Natural killer cell (primary cell): ENCODE measurements at places on chromosomes 4 and X. TPM values are rescaled to one million over a fixed set of nuclear protein-coding genes. Genes with fewer than 3 reads are reported as not detected.

GRCh38 chr4:168643111-168643795, 146.4 kb downstream of the PALLD start:
- H3K4me3 ChIP-seq: no peak overlapping the region
- no peaks in the 10 kb centered on the region for H3K4me1 ChIP-seq
- no peak overlapping the region for H3K27ac ChIP-seq

Gene FGFR3
- total RNA-seq: not detected

Gene SLC25A5
- total RNA-seq: 148 TPM

DNA sequence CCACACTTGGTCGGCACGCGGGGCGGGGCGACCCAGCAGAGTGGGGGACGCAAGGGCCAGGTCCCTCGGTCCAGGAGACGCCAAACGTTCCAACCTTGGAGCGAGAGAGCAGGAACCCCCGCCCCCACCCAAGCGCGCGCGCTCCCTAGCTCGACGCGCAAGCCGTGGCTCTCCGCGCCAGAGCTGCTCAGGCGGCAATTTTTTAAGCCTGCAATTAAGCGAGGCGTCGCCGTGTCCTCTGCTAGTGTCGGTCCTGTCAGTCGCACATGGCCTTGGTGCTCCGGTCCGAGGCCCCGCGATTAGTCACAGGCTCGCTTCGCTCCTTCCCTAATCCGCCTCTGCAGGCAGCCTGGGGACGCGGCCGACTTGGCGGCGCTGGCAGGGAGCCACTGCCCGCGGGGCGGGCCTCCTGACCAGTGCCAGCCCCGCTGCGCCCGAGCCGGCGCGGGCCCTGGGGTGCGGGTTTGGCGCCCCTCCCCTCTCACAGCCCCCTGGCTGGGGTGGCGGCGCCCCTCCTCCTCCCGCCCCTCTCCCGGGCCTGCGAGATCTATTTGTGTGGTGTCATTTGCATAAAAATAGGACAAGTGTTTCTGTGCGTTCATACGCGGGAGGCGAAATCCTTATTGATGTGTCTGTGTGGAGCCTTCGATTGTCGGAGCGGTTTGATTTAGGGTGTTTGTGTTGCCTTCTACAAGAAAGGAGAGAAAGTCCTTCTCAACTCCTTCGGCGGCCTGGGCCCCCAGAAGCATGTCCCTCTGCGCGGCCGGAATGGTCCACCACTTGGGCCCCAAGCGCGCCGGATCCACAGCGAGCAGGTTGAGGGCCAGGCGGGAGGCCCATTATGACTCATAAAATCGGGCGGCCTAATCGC, 9.8 kb upstream of the BCOR start:
- no peak overlapping the region for H3K27ac ChIP-seq
- H3K27me3 ChIP-seq: peaks cover 4% of the 10 kb centered on the region
- H3K4me1 ChIP-seq: peaks cover 36% of the 10 kb centered on the region
- no peak for DNase-seq

- DNase-seq: no peak
- no peaks in the 10 kb centered on the region for H3K4me1 ChIP-seq
- H3K27ac ChIP-seq: no peak overlapping the region
- no peak overlapping the region for H3K4me3 ChIP-seq
- no peaks in the 10 kb centered on the region for H3K36me3 ChIP-seq
- H3K27me3 ChIP-seq: no peaks in the 10 kb centered on the region
Observed at GRCh38 chrX:3216581-3217180, 129.8 kb downstream of the MXRA5 start.

GRCh38 chrX:57771689-57772088, 91.6 kb upstream of the NLRP2B start:
- no peaks in the 10 kb centered on the region for H3K27me3 ChIP-seq
- no peak for DNase-seq
- H3K36me3 ChIP-seq: no peaks in the 10 kb centered on the region

GRCh38 chr4:25867781-25868294, 5.0 kb upstream of the SEL1L3 start:
- no peak overlapping the region for H3K4me3 ChIP-seq
- no peak for DNase-seq
- H3K27me3 ChIP-seq: no peaks in the 10 kb centered on the region
- no peaks in the 10 kb centered on the region for H3K36me3 ChIP-seq
- peaks cover 8% of the 10 kb centered on the region for H3K4me1 ChIP-seq
- no peak overlapping the region for H3K27ac ChIP-seq

DNA sequence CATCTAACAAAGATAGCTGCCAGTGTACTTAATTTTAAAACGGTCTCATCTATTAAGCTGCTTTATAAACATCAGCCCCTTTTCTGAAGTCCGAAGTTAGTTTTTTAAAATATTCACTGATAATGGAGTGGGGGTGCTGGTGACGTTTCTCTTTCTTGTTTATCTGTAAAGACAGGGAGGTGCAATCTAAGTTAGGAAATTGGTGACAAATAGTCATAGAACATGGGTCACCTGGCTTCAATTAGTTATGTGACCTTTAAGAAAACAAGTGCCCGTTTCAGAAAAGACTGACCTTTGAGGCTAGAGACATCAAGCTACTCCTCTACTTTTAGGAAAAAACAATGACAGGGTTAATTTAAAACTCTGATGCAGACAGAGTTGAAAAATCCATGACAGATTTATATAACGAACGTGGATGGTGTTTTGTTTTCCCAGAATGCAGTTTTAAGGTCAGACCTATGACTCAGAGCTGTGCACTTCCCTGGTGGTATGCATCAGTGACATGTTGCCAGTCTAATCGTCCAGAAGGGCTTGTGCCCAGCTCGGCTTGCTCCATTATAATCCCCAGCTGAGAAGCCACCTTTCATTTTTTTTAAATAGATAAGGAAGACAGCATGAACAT, 38.2 kb downstream of the FHL1 start:
- no peak overlapping the region for H3K27ac ChIP-seq
- no peaks in the 10 kb centered on the region for H3K4me1 ChIP-seq
- H3K4me3 ChIP-seq: no peak overlapping the region
- DNase-seq: no peak
- H3K36me3 ChIP-seq: no peaks in the 10 kb centered on the region
- no peaks in the 10 kb centered on the region for H3K27me3 ChIP-seq

Gene KDR
- total RNA-seq: 0.07 TPM

- no peaks in the 10 kb centered on the region for H3K27me3 ChIP-seq
- no peak overlapping the region for H3K4me3 ChIP-seq
- no peak for DNase-seq
- no peak overlapping the region for H3K27ac ChIP-seq
- H3K4me1 ChIP-seq: no peaks in the 10 kb centered on the region
- no peaks in the 10 kb centered on the region for H3K36me3 ChIP-seq
Observed at GRCh38 chr4:123390846-123391456, 5.6 kb upstream of the SPRY1 start.

Gene MMRN1
- total RNA-seq: 2.0 TPM

DNA sequence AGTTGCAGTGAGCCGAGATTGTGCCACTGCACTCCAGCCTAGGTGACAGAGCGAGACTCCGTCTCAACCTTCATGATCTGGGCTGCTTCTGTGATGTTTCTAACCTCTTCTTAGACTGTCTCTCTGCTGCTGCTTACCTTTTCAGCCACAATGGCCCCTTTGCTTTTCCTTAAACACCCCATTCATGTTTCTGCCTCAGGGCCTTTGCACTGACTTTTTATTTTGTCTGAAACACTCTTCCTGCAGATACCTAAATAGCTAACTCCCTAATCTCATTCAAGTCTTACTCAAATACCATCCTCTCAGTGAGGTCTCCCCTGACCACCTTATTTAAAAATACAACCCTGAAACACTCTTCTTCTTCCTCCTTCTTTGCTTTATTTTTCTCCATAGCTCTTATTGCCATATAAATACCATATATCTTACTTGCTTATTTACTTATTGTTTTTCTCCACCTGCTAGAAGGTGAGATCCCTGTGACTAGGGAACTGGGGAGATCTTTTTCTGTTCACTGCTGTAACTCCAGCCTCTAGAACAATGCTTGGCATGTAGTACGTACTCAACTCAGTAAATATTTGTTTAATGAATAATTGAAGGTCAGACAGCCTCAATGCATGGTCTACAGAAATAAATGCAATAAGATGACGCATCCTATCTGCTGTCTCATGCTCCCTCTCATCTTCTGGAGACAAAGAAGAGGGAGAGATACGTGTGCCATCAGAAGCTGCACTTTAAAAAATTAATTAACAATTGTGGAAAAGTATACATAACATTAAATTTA, 43.8 kb upstream of the SETD7 start:
- no peaks in the 10 kb centered on the region for H3K27me3 ChIP-seq
- no peak overlapping the region for H3K4me3 ChIP-seq
- no peaks in the 10 kb centered on the region for H3K36me3 ChIP-seq
- no peak overlapping the region for H3K27ac ChIP-seq
- no peaks in the 10 kb centered on the region for H3K4me1 ChIP-seq

Gene ETDA
- total RNA-seq: not detected

Gene TLR10
- total RNA-seq: 0.59 TPM

- H3K27me3 ChIP-seq: no peaks in the 10 kb centered on the region
- DNase-seq: no peak
- H3K4me3 ChIP-seq: no peak overlapping the region
- H3K36me3 ChIP-seq: no peaks in the 10 kb centered on the region
- H3K4me1 ChIP-seq: no peaks in the 10 kb centered on the region
- no peak overlapping the region for H3K27ac ChIP-seq
Observed at GRCh38 chr4:30856795-30857564, 136.8 kb downstream of the PCDH7 start.

Gene FGF13
- total RNA-seq: not detected

DNA sequence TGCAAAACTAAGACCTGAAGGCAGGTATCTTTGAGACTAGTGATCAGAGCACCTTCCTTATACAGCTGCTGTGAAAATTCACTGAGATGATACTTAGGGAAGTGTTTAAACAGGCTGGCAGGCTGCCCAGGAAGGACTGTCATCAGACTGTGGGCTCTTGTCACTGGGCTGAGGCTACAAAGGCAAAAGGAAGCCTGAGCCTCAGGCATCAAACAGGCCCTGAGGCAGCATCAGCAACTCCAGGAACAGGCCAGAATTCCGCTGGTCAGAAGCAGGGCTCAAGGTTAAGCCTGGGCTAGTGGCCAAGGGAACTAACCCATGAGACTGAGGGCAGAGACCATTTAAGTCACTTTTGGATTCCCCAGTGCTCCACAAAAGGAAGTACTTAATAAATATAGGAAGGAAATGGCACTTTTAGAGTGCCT, 12.8 kb downstream of the PJA1 start:
- no peaks in the 10 kb centered on the region for H3K4me1 ChIP-seq
- no peak overlapping the region for H3K27ac ChIP-seq
- DNase-seq: no peak
- H3K36me3 ChIP-seq: no peaks in the 10 kb centered on the region
- H3K4me3 ChIP-seq: no peak overlapping the region

Gene GIMD1
- not detected for total RNA-seq

Gene SORBS2
- total RNA-seq: 10.2 TPM

GRCh38 chr4:37890801-37891259, at the start of gene TBC1D1:
Gene TBC1D1, plus strand, starts transcription at chr4:37891084. Its CDS starts 11,012 bp downstream, at chr4:37902096.
- no peaks in the 10 kb centered on the region for H3K36me3 ChIP-seq
- H3K4me3 ChIP-seq: peak within 1 kb of the TSS; percentile 65
- peak within 1 kb of the TSS; percentile 76 for H3K27ac ChIP-seq
- H3K4me1 ChIP-seq: peaks cover 22% of the 10 kb centered on the region
- no peaks in the 10 kb centered on the region for H3K27me3 ChIP-seq

DNA sequence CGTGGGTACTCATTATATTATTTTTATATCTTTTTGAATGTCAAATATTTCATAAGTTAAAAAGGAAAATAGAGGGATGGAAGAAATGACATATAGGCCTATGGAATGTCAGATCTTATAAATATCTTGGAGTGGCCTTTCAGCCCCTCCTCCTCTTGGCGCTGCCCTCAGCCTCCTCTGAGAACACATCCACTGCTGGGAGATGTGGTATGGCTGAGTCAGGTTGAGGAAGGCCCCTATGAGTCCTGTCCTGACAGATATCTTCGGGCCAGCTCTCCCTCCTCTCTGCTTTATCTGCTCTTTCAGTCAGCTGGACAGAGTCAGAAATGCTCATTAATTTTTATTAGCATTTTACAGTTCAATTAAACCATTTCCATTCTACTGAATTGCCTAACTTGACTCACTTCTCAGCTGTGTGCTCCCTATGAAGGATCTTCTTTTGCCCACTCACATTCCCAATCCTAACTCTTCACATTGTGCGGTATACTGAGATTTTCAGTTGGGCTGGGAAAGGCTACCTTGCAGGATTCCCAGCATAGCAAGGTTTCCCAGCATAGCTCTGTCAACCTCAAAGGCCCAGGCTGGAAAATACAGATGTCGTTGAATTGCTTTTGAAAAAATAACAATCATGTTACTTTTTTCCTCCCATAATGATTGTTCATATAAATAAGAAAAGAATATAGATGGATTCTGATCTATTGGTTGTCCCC, 128.0 kb downstream of the ARHGEF9 start:
- H3K36me3 ChIP-seq: peaks cover 13% of the 10 kb centered on the region
- H3K4me1 ChIP-seq: no peaks in the 10 kb centered on the region
- no peaks in the 10 kb centered on the region for H3K27me3 ChIP-seq
- no peak overlapping the region for H3K4me3 ChIP-seq

GRCh38 chr4:168119890-168120289, 27.6 kb downstream of the ANXA10 start:
- no peak overlapping the region for H3K27ac ChIP-seq
- DNase-seq: no peak
- no peak overlapping the region for H3K4me3 ChIP-seq
- no peaks in the 10 kb centered on the region for H3K4me1 ChIP-seq

Gene BTC
- not detected for total RNA-seq

GRCh38 chr4:74934016-74934831, 1.3 kb downstream of the PARM1 start:
- H3K4me1 ChIP-seq: peaks cover 9% of the 10 kb centered on the region
- no peak overlapping the region for H3K27ac ChIP-seq
- H3K27me3 ChIP-seq: peaks cover 20% of the 10 kb centered on the region

DNA sequence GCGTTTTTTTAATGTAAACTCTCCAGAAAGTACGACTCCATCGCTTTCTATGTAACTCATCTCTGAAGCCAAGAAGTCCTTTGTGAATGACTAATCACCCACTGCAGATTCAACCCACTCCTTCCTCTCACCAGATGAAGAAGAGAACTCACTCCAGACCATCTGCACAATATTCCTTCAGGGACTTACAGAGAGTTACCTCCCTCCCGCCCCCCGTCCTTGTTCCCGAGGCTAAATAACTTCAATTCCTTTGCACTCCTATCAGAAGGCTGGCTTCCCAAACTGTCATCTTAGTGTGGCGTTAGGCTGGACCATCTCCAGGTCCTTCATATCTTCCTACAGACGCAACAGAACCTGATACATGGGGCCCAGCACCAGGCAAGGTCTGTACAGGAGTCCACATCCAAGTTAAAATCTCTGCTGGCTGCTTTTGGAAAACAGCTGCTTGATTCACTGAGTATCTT, 82.4 kb downstream of the AFAP1 start:
- H3K4me1 ChIP-seq: peaks cover 19% of the 10 kb centered on the region
- H3K4me3 ChIP-seq: no peak overlapping the region
- H3K36me3 ChIP-seq: no peaks in the 10 kb centered on the region
- no peak overlapping the region for H3K27ac ChIP-seq
- no peaks in the 10 kb centered on the region for H3K27me3 ChIP-seq
- DNase-seq: no peak

Gene YY2
- 1.2 TPM for total RNA-seq

- peaks cover 6% of the 10 kb centered on the region for H3K4me1 ChIP-seq
- peak overlapping the region; percentile 83 for H3K4me3 ChIP-seq
- H3K27me3 ChIP-seq: no peaks in the 10 kb centered on the region
Observed at GRCh38 chr4:168317621-168318020, 931 bp downstream of the DDX60 start.

Gene FABP2
- total RNA-seq: not detected
